ENCODE measurements at places on chromosomes 6 and 20.

DNA sequence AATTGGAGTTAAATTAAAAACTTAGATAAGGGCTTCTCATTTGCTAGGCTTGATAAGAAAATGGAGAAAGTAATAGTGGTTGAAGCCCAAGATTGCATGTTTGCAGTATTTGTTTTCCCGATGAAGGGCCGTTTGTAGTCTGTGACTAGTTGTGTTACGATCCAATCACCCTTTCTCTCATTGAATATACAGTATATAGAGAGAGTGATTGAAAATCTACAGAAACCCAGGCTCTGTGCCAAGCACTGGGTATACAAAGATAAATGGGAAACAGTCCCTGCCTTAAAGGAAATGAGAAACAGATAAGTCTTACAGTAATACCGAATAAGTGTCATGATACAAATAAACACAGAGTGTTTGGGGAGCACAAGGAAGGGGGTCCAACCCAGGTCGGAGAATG is 55.2 kb upstream of the CDKAL1 start:
- DNase-seq, result no peak

DNA sequence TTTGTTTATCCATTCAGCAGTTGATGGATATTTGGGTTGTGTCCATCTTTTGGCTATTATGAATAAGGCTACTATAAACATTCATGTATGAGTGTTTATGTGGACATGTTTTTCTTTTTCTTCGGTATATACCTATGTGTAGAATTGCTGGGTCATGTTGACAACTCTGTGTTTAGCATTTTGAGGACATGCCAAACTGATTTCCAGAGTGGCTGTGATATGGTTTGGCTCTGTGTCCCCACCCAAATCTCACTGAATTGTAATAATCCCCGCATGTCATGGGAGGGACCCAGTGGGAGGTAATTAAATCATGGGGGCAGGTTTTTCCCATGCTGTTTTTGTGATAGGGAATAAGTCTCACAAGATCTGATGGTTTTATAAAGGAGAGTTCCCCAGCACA is 439.7 kb downstream of the UTRN start:
- DNase-seq, result no peak

GRCh38 chr20:2521369-2522305 is 12.9 kb upstream of the ZNF343 start:
- DNase-seq, result peak; percentile 27

DNA sequence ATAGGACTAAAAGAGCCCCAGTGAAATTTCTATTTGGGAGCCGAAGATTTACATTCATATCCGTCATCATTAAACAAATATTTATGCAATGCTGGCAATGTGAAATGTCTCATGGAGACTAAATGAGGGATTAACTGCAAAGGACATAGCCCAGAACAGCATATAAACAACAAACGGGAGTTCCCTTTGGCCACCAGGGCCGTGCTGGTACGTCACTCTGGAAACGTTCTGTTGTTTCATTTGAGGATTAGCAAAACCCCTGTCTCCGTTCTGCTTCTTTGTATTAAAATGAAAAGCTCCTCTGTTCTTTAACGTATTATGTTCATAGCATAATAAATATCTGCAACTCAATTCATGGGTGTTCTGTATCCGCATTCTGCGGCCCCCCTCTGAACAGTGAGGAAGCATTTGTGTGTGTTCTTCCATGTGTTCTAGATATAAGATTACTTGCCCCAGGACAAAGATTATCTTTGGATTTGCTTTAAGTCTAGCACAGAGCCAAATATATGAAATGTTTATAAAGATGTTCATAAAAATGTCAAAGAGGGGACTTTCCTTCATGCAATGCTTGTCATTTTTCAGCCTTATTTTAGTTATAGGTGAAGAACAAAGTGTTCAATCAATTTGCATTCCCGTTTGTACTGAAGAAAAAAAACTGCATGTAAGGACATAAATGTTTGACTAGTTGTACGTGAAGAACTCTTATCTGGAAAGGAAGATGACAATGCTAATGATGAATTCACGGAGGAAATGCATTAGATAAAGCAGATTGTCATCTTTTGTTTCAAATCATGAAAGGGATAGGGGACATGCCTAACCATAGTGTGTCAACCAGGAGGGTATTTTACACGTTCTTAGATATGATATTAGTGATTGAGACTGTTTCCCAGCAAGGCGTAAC is 90.0 kb upstream of the TNFAIP3 start:
- no peak for DNase-seq

DNA sequence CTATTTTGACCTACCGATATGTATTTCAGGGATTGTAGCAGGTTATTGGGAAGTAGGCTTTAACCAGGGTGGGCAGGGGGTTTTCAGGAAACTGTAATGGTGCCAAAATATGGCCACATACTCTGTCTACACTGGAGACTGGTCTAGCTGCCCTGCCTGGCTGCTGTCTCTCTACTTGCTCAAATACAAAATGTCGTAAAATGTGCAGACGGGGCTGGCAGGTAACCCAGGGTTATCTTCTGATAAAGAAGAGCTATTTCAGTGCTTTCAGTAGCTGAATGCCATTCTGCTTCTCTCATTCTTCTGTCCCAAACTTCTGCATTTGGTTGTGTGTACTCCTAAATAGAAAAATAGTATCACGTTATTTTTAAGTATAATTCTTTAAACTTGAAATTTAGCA is 616.2 kb downstream of the EPM2A start:
- DNase-seq, result no peak

- no peak for DNase-seq
These were observed 31.4 kb downstream of the AFDN start for GRCh38 chr6:167858086-167858591.

GRCh38 chr6:112018619-112019416 is 35.1 kb upstream of the CCN6 start:
- DNase-seq, result no peak

DNA sequence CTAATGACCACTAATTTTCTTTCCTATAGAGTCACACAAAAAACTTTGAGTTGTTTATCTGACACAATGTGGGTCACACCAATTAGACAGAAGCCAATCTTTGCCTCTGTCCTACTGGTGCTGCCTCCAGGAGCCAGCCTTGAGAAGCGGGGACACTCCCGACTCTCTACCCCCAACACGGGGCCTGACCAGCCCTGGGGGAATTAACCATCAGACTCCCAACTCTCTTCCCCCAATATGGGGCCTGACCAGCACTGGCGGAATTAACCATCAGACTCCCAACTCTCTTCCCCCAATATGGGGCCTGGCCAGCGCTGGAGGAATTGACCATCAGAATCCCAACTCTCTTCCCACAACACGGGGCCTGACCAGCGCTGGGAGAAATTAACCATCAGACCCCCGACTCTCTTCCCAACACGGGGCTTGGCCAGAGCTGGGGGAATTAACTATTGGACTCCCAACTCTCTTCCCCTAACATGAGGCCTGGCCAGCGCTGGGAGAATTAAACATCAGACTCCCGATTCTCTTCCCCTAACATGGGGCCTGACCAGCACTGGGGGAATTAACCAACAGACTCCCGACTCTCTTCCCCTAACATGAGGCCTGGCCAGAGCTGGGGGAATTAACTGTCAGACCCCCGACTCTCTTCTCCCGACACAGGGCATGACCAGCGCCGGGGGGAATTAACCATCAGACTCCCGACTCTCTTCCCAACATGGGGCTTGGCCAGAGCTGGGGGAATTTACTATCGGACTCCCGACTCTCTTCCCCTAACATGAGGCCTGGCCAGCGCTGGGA is 12.5 kb downstream of the CST7 start:
- no peak for DNase-seq

- DNase-seq, result no peak
These were observed 3.0 kb downstream of the THBS2 start for GRCh38 chr6:169250660-169251059.

GRCh38 chr6:163356743-163357142 is 57.8 kb upstream of the QKI start:
- DNase-seq, result no peak

DNA sequence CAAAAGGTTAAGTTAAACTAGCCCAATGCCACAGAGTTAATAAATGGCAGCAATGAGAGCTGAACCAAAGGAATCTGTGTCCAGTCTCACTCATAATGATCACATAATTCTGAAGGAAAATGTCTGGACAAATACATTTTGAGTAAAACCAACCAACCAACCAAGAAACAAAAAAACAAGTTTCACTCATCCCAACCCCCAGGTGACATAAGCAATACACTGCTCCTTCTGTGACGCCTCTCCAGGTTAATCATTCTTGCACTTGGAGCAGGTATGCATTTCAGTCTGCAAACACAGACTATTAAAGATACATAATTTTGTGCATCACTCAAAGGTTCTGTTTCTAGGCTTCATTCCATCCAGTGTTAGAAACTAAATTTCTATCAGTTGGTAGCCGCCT is 35.2 kb upstream of the MC3R start:
- no peak for DNase-seq

DNA sequence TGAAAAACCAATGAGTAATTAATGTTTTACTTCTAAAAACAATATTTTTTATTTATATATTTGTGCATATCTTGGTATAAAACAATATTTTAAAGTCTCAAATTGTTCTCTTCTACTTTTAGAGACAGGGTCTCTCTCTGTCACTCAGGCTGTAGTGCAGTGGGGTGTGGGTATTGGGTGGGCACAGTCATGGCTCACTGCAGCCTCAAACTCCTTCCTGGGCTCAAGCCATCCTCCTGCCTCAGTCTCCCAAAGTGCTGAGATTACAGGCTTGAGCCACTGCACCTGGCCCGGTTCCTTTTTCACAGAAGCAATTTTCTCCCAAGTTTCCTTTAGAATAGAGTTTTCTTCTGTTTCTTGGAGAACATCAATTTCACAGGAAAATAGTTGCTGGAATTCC is 102.8 kb downstream of the TMEM242 start:
- no peak for DNase-seq
